Nucleus accumbens (tissue), 56 donors: ENCODE measurements at places on chromosomes 6 and 20.
A peak's percentile ranks its signal among the peaks of the same experiment; 100 is the strongest.

DNA sequence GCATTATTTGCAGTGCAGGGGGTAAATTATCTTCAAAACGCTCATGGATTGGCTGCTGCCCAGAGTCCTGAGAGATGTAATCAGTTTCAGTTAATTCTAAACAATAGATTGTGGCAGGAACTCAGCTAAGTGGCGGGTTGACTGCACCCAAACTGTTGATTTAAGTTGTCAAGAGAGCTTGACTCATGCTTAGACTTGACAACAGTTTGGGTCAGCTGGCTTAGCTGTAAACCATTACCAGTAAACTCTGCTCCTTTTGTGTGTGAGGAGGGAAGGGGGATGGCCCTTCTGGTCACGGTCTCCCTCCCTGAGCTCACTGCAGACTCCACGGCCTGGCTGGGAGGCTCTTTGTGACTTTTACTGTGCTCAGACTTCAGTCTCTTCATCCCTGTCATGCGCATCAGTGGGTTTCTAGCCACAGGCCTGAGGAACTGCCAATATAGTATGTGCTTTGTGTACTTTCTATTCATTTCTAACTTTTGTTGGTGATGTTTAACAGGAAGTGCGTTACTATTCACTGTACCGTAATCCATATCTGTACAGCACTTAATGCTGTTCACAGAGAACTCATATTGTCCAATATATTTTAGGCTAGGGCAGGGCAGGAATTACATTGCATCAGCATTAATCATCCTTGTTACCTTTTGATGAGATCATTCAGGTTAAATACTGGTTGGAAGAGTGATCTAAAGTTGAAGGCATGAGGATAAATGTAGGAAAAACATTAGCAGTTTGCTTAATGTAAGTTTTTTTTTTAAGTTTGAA, 488.3 kb downstream of the CDKAL1 start:
- no peak for DNase-seq

DNA sequence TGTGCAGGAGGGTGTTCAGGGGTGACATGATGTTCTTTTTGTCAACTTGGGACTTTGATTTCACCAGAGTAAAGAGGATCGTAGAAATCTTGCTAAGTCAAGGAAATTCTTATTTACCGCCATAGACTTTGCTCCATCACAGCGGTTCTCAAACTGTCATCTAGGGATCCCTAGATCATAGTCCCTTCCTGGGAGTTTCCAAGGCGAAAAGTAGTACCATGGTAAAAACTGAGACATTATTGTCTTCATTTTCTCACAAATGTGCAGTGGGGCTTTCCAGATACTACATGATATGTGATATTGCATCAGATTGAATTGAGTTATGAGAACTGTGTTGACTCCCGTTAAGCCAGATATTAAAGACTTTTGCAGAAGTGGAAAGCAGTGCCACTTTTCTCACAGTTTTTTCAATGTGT, 79.7 kb downstream of the JARID2 start:
- DNase-seq = no peak

DNA sequence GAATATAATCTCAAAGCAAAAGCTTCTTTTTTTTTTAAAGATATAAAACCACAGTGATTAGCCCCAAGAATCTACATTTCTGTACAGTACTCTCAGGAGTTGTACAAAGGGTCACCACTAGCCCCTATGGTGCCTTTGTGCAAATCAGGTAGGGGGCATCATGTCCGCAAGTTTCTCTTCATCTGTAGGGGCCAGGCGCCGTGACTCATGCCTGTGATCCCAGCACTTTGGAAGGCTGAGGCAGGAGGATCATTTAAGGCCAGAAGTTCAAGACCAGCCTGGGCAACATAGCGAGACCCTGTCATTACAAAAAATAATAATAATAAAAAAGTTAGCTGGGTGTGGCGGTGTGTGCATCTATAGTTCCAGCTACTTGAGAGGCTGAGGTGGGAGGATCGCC, 63.9 kb downstream of the ZMYND8 start:
- no peak for DNase-seq

- peak; percentile 2 for DNase-seq
These were observed 61.4 kb upstream of the NT5E start for GRCh38 chr6:85388531-85388930.

DNA sequence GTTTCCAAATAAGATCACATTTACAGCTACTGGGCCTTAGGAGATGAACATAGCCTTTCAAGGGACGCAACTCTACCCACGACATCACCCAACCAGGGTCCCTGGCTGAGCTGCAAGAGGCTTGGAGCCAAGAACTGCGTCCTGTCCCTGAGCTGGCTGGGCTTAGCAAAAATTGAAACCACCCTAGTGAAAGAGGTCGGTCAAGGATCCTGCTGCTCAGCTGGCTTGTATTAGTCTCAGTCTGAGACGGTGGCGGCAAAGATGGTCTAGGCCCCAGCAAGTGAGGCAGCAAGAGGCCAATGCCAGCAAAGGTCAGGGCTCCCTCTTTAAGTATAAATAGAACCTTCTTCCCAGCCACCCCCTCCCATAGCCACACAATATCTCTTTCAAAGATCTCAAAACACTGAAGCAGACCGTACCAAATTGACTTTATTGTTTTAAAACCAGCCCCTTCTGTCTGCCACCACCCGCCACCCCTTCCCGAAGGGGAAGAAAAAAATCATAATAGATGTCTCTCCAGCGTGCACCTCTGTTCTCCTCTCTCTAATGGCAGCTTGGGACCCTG, 140.5 kb downstream of the EYA2 start:
- no peak for DNase-seq

GRCh38 chr6:167302074-167302473, 11.0 kb downstream of the UNC93A start:
- DNase-seq = no peak

DNA sequence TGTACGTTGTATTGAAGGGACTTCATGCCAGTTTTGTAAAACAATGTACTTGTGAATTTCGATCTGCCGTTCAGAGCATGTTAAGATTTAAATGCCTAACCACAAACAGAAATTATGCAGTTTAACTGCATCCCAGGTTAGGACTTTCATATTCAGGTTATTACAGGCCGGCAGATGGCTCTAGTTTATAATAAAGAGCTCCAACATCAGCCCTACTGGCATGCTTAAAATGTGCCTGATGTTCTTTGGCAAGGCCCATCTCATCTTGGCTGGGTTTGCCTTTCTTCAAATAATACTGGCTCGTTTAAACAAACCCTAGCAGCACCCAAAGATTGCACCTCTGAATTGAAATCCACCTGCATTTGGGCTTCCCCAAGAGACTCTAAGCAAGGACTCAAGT, 169.3 kb upstream of the RIN2 start:
- no peak for DNase-seq

GRCh38 chr6:97123112-97123511, 159.9 kb downstream of the MMS22L start:
- DNase-seq = no peak

GRCh38 chr6:20367743-20368485, 33.8 kb upstream of the E2F3 start:
- DNase-seq = no peak

DNA sequence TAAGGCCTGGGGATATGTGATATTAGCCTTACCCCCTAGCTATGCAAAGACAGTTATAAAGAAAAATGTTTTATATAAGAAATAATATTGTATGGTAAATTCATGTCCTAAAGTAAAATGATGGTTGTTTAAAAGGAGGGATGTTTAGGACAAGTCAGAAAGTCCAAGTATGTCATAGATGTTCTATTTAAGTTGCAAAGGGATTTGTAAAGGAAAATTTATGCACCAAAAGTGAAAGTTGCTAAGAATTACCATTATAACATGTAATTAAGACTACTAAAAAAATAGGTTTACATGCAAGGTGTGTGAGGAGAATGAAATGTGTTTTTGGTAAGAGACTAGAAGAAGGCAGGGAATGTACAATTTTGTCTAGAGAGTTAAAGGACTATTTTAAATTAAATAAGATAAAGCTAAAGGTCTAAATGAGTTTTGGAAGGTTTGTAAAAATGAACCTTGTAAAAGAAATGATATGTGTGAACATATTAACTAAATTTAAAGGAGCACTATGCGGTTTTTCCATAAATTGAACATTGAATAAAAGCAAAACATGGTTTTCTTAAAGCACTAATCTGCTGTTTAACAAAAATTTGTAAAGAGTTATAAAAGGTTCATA, 22.7 kb upstream of the GOPC start:
- DNase-seq = no peak

GRCh38 chr6:63272397-63272796, 47.4 kb downstream of the LGSN start:
- no peak for DNase-seq

- DNase-seq = peak; percentile 22
These were observed 72.9 kb upstream of the MYL9 start for GRCh38 chr20:36468149-36469000.

- no peak for DNase-seq
These were observed 18.7 kb upstream of the LY86 start for GRCh38 chr6:6569811-6570164.

- no peak for DNase-seq
These were observed 192.1 kb upstream of the CCN2 start for GRCh38 chr6:132143258-132143657.

- DNase-seq = no peak
These were observed 17.5 kb downstream of the DNMT3B start for GRCh38 chr20:32779500-32780211.

DNA sequence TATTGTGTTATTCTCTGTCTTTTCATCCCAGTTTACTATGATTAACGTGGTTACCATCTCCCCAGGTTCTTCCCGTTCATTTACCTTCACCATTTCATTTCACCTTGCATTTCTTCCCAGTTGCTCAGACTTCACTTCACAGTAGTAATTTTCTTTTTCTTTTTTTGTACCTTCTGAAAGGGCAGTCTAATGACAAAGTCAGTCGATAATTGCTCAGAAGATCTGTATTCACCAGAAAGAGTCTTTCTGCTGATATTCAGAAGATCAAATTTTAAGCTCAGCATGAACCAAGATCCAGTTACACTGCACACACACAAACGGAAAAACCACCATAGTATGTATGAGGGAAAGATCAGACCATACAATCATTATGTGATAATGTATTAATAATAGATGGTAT, 265.5 kb downstream of the ADGB start:
- no peak for DNase-seq
